ENCODE measurements at places on chromosomes 5 and 9.

GRCh38 chr9:124500796-124501611, 6.2 kb downstream of the NR5A1 start:
- DNase-seq: no peak

DNA sequence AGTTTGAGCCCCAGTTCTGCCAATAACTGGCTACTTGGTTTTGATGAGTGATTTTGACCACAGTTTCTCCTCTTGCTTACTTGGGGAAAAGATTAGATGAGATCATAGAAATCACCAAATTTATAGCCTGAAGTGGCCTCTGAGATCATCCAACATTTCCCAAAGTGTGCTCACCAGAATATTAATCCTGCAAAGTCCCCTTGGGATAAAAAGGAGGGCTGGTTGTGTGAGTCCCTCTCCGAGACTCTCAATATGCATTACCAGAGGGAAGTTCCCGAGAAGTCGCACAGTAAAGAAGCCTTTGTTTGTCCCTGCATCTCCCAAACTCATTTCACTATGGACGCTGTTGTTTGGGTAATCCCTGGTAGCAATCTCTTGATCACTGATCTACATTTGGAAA, 88.4 kb upstream of the ADRA1B start:
- no peak for DNase-seq

- no peak for DNase-seq
Measured at GRCh38 chr5:72436796-72437471, 70.3 kb downstream of the ZNF366 start.

GRCh38 chr9:4862506-4863250, 69.9 kb downstream of the RCL1 start:
- DNase-seq: no peak

DNA sequence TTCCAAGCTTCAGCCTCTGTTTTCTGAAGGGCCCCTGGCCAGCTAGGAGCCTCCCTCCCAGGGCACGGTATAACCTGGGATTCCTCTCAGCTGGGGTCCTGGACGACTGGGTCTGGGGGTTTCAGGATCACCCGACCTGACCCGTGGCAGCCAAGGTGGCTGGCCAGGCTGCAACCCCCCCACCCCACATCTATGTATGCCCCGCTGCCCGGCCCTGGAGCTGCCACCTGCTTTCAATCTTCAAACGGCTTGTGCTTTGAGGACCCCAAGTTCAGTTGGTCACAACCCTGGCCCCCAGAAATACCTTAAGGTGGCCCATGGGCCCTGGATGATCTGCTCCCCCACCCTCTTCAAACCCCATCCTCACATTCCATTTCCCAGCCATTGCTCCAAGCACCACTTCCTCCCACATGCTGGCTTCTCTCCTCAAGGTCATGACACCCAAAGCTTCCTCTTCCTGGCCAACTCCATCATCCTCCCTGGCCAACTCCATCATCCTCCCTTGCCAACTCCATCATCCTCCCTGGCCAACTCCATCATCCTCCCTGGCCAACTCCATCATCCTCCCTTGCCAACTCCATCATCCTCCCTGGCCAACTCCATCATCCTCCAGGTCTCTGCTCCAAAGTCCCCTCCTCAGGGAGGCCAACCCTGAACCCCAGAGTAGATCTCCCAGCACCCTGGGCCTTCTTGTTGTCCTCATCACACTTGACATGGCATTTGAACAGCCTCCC, 17.2 kb upstream of the TTLL11 start:
- DNase-seq: no peak

DNA sequence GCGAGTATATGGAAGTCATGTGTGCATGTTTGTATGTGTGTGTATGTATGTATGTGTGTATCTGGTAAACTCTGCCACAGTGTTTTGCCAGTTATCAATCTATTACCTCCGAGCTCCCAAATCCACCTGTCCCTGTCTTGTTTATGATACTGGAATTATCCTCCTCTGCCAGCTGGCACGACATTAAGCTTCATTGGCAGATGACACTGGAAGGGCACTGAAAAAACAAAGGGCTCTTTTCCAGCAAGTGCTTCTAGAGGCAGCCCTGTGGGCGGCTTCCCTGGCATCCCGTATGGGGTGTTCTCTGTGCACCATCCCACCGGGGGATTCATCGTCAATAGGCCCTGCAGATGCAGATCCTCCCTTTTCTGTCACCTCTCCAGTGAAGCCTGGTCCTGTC, 221.5 kb downstream of the MSX2 start:
- DNase-seq: no peak

- DNase-seq: no peak
Measured at GRCh38 chr9:137478962-137479861, 20.1 kb upstream of the NSMF start.

- no peak for DNase-seq
Measured at GRCh38 chr9:107793541-107793940, 304.0 kb upstream of the KLF4 start.

DNA sequence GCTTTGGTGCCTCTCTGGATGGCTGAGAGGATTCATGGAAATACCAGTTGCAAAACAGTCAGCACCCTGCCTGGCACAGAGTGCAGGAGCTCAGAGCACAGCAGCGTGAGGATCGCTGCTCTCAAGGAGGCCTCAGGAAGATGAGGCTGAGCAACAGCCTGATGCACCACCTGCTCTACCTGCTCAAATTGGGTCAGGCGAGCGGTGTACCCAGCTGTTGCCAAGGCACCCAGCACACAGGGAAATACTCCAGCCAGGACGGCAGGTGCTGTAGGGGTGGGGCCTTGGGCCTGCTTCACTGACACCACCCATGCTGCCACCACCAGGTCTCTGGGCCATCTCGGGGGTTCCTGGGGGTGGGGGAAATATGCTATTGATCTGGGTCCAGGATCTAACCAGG, 4.3 kb downstream of the EEIG1 start:
- no peak for DNase-seq

- no peak for DNase-seq
Measured at GRCh38 chr9:91220021-91220420, 141.7 kb downstream of the AUH start.

DNA sequence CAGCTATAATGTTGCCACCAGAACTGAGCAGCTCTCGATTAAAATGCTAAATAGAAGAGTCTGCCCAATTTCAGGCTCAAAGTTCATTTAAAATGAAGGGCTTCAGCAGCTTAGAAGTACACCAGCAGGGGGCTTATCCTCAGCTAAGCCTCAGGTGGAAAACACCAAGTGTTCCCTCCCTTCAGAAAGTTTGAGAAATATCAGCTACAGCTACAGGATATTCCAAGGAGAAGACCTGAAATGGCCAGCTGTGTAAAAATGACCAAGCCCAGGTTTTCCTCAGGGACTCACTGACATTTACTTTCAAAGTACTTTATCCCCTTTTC, 395.4 kb downstream of the DTWD2 start:
- DNase-seq: no peak

DNA sequence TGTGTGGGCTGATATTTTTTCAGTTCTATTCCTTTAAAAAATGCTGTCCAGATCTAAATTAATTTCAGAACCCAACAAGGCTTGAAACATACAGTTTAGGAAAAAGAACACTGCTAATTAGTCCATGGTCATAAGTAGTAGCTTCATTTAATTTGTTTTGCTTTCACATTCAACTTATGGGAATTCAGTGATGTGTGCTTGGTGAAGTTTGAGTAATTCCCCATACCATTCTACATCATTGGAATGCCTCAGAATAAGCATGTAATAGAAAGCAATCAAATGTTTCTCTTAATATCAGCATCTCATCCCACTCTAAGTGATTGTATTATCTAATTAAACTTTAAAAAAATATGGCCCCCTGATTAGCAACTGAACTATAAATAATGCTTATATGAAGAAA, 2.7 kb downstream of the CNTLN start:
- no peak for DNase-seq

DNA sequence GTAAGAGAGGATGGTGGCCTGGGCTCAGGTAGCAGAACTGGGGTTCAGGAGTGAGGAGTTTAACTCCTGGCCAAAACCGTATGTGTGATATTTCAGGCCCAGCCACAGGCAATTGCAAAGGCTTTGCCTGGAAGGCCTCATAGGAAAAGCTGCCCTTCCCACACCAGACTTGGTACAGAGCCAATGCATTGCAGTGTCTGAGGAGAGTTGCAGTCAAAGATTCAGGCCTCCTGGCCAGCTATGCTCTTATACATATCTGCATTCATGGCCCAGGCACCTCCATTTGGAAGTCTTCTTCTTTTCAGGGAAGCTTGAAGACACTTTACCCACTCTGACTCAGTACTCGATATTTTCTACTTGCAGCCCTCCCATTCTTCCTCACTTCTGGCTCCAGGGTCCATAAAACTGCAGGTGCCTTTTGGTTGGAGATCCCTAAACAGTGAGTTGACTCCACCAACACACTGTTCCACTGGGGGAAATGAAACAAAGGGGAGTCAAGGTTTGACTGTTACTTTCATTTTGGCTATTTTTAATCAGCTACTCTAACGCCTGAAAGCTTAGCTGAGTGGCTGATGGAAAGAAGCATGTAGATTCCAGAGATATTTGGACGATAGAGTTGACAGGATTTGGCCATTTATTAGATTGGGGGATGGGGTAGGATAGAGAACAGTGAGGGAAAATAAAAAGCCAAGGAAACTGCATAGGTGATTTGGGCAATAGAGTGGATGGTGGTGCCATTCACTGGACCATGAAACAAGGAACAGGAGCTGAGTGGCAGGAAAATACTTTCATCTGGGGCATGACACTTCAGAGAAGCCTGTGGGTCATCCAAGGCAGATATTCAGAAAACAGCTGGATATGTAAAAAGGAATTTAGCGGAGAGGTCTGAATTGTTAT, 30.6 kb upstream of the IL33 start:
- DNase-seq: no peak

- no peak for DNase-seq
Measured at GRCh38 chr9:83384214-83384613, 154.0 kb downstream of the FRMD3 start.

DNA sequence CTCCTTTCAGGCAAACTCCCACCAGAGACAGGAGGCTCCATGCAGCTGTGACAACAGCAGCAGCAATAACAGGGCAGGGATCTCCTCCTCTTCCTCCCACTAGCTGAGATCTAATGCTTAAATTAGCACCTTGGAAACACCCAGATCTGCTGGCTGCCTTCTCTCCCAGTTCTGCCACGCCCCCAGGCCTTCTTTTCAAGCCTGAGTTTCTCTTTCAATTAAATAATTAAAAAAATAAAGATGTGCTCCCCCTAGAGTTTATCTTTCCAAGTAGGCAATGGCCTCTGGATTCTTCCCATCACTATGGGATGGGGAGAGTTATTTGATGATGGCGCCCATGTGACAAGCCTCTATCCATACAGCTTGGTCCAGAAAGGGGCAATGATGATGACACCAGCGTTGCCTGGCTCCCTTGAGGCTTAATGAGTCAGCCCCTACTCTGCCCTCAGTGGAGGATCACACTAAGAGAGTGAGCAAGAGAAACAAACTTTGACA, 3.8 kb downstream of the FAM219A start:
- no peak for DNase-seq

- DNase-seq: no peak
Measured at GRCh38 chr5:150252489-150252888, 37.1 kb downstream of the CAMK2A start.

- DNase-seq: no peak
Measured at GRCh38 chr9:6960777-6961176, 203.0 kb downstream of the KDM4C start.

- DNase-seq: no peak
Measured at GRCh38 chr9:38215465-38215864, 146.4 kb upstream of the SHB start.

GRCh38 chr5:94983861-94984535, 300.9 kb downstream of the MCTP1 start:
- no peak for DNase-seq

DNA sequence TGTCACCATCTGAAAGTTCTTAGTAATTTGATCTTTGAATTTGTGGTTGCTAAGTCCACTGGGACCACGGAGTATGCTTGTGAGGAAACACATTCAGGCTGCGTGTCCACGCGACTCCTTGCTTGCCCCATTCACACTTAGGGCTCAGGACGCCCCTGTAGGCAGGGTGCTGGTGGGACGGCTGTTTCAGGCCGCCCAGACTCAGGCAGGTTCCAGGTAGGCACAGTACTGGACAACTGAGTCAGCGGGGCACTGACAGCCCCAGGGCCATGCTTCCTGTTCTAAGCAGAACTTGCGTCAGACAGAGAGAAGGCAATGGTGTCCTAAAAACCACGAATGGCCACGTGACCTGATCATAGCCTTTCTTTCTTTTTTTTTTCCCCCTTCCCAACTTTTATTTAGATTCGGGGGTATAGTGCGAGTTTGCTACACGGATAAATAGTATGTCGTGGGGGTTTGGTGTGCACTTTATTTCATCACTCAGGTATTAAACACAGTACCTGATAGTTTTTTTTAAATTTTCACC, 7.7 kb upstream of the RASGEF1C start:
- no peak for DNase-seq

GRCh38 chr9:130728721-130729120, 35.1 kb downstream of the EXOSC2 start:
- DNase-seq: no peak

DNA sequence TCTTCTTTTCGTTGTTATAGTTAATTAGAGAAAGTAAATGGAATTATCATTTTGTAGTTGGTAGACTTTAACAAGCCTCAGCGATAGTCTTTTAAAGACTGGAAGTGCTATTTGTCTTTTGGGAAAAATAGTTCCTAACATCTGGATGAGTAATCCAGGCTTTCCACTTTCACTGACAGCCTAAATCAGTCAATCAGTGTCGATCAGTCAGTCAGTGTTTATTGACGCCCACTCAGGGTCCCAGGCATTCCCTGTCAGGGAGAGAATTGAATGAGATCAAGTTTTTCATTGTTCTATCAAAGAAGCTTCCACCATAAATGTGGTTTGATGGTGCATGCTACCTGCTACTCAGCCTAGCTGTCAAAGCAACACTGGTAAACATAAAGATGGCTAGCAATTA, 2.6 kb downstream of the ABL1 start:
- DNase-seq: no peak

- no peak for DNase-seq
Measured at GRCh38 chr5:67432606-67433005, 236.0 kb upstream of the CD180 start.

- no peak for DNase-seq
Measured at GRCh38 chr5:161089569-161089968, 237.6 kb upstream of the ATP10B start.

- no peak for DNase-seq
Measured at GRCh38 chr9:110179734-110180133, 28.2 kb downstream of the C9orf152 start.

- DNase-seq: no peak
Measured at GRCh38 chr5:91049800-91050199, 333.3 kb downstream of the ARRDC3 start.

GRCh38 chr5:73957397-73958001, 331.5 kb downstream of the ARHGEF28 start:
- DNase-seq: no peak

GRCh38 chr9:7095058-7095457, 337.3 kb downstream of the KDM4C start:
- DNase-seq: no peak

DNA sequence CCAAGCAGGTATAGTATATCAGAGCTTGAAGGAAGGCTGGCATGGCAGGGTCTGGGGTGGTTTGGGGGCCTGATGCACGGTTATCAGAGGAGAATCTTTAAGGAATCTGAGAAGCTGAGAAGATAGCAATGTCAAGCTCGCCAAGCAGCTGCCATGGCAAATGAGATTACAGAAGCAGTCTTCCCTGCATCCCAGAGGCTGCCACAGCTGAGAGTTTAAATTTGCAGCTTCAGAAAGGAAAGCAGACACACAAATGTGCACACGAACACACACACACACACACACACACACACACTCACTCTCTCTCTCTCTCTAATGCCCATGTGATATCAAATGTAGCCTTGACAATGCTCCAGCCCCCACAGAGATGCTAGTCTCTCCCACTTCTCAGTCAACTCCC, 79.0 kb upstream of the TNC start:
- DNase-seq: no peak
